B cell (primary cell): ENCODE measurements at places on chromosomes 2 and 18. TPM values are rescaled to one million over a fixed set of nuclear protein-coding genes. Genes with fewer than 3 reads are reported as not detected.

Gene HMSD
- total RNA-seq, result not detected in 2 replicates

Gene CFC1
- not detected in 2 replicates for total RNA-seq

Gene CFAP65
- not detected in 2 replicates for total RNA-seq

Gene POMC
- 3.4 and 4.3 TPM in 2 replicates for total RNA-seq

Gene ASB18
- not detected in 2 replicates for total RNA-seq

Gene PNO1
- 10.8 and 12.3 TPM in 2 replicates for total RNA-seq

Gene OSBPL1A
- 0.63 and 0.86 TPM in 2 replicates for total RNA-seq

Gene ADAM23
- total RNA-seq, result 1.3 and 1.7 TPM in 2 replicates

Gene NPPC
- total RNA-seq, result 0.70 and 0.71 TPM in 2 replicates

Gene SLC5A7
- total RNA-seq, result not detected in 2 replicates

Gene GTF2A1L
- not detected in 2 replicates for total RNA-seq

Gene ANKMY1
- total RNA-seq, result 72.1 and 73.4 TPM in 2 replicates

Gene GREB1
- 0.34 and 0.39 TPM in 2 replicates for total RNA-seq

Gene C2orf80
- not detected in 2 replicates for total RNA-seq

Gene SNED1
- total RNA-seq, result 336 and 346 TPM in 2 replicates

- no peak for DNase-seq
These were observed 239.4 kb upstream of the HDAC4 start for GRCh38 chr2:239640210-239640609.

GRCh38 chr2:240124651-240125030 is 11.5 kb downstream of the COPS9 start:
- DNase-seq, result no peak

GRCh38 chr2:225400546-225401400 is 1.3 kb downstream of the NYAP2 start:
- DNase-seq, result no peak

GRCh38 chr2:191869178-191869577 is 22.3 kb upstream of the CAVIN2 start:
- no peak for DNase-seq

GRCh38 chr2:217158928-217159327 is 299.1 kb upstream of the TNP1 start:
- DNase-seq, result no peak

DNA sequence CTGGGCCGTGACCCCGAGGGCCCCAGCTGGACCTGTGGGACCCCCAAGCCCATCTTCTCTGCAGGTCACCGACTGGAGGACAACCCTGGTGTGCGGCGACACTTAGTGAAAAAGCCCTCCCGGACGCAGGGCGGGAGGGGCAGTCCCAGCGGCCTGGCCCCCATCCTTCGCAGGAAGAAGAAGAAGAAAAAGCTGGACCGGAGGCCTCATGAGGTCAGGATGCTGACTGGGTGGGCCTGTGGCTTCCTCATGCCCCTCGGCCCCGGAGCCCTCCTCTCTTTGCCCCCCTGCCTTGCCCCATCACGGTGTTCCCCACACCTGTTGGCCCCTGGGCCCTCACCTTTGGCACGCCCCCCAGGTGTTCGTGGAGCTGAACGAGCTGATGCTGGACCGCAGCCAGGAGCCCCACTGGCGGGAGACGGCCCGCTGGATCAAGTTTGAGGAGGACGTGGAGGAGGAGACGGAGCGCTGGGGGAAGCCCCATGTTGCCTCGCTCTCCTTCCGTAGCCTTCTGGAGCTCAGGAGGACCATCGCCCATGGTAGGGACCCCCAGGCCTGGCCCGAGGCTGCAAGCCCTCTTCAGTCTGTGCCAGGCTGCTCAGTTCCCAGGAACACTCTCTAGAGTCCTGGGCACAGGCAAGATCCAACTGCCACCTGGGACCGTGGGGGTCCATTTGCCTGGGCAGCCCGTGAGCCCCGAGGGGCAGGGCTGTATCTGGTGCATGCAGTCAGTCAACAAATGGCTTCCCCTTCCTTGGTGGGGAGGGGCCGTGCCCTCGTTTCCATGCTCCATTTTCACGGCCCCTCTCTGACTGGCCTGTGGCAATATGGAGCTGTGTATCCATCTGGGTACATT is 4.7 kb downstream of the SLC4A3 start:
- no peak for DNase-seq

DNA sequence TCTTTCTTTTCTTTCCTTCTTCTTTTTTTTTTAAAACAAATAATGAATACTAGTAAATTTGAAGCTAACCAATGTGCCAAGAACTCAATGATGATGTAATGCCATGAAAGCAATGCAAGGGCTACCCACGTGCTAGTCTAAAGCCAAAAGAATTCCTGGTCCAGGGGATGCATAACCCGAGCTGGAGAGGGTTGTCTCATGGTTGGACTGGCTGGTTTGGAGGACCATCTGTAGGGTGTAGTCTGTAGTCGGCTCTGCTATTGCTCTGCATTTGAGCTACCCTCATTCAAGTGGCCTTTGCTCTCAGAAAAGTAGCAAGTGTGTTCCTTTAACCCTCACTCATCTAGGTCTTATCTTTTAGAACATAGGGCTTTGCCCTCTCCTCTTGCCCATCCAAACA is 469.6 kb upstream of the CELF4 start:
- no peak for DNase-seq

GRCh38 chr2:191421950-191422349 is 176.7 kb downstream of the MYO1B start:
- no peak for DNase-seq

DNA sequence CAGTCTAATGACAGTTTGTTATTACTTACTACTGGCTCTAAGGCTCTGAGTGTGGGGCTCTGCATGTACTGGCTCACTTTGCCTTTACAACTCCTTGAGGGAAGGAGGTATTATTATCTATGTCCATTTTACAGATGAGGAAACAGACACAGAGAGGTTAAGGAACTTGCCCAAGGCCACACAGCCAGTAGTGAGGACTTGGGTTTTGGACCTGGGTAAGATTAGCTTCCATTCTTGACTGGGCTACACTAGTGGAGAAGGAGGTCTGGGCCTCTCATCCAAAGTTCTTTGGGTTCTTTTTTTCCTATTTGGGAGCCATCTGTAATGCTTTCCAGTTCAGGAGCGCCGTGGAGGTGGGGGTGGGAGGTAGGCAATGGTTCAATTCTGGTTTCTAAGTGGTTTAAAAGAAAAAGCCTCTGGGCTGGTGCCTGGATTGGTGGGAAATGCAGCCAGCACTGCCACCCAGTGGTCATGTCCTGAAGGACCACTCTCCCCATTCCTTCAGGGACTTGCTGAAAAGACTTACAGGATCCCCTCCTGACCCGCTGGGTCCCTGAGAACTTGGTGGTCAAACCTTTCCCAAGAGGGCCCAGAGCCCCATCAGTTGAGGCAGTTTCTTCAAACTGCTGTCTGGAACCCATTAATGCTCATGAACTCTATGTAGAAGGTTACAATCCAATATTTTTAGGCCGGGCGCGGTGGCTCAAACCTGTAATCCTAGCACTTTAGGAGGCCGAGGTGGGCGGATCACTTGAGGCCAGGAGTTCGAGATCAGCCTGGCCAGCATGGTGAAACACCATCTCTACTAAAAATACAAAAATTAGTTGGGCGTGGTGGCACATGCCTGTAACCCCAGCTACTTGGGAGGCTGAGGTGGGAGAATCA is 38.6 kb upstream of the NOTO start:
- DNase-seq, result peak; percentile 71

GRCh38 chr2:97871096-97871780 is 124.5 kb downstream of the TMEM131 start:
- no peak for DNase-seq

- DNase-seq, result no peak
These were observed 31.4 kb downstream of the INO80C start for GRCh38 chr18:35466334-35466733.

- no peak for DNase-seq
These were observed 39.0 kb upstream of the LYPD6B start for GRCh38 chr2:148999451-148999921.

DNA sequence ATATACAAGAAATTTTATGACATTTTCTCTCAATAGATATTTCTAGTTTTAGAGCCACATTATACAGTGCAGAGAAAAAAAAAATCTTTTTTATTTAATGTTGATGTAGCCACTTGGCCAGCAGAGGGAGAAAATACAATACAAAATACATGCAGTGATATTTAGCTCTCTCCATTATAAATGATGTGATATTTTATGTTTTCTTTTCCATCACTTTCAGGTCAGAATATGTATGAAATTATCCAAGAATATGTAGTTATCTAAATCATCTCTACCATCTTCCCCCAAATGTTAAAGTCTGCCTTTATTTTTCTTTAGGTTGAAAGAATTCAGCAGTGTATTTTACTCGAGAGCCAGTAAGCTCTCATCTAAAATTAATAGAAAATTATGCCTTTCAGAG is 533.6 kb upstream of the FSHR start:
- no peak for DNase-seq

GRCh38 chr2:45652090-45653031 is 886 bp downstream of the PRKCE start:
- peak; percentile 59 for DNase-seq

DNA sequence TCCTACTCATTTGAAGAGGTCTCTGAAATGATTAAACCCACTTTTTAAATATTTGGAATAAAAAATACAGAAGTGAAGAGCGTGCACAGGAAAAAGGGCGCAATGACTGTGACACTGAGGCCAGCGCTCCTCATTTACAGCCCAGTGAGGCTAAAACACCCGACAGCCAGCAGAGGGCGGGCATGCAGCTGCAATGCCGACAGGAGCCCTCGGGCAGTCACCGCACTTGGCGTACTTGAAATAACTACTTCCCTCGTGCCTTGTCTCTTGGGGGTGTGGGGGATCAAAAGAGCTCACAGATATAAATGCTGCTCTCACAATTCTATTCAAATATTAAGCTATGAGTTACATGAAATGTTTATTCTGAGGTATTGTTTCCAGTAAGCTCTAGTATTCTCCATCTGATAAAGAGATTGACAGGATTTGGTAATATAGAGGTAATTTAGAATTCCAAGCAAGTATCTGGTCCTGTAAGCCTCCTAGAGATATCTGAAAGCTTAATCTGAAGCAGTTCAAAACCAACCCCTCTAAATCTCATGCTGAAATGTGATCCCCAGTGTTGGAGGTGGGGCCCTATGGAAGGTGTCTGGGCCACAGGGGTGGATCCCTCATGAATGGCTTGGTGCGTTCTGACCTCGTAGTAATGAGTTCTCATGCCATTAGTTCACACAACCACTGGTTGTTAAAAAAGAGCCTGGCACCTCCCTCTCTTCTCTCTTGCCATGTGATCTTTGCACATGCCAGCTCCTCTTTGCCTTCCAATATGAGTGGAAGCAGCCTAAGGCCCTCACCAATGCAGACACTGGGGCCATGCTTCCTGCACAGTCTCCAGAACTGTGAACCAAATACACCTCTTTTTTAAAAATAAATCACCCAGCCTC is 93.6 kb downstream of the ZAP70 start:
- DNase-seq, result peak; percentile 86
